KBM-7 (cell line): ENCODE measurements at places on chromosomes 12 and 14.
A peak's percentile ranks its signal among the peaks of the same experiment; 100 is the strongest.

DNA sequence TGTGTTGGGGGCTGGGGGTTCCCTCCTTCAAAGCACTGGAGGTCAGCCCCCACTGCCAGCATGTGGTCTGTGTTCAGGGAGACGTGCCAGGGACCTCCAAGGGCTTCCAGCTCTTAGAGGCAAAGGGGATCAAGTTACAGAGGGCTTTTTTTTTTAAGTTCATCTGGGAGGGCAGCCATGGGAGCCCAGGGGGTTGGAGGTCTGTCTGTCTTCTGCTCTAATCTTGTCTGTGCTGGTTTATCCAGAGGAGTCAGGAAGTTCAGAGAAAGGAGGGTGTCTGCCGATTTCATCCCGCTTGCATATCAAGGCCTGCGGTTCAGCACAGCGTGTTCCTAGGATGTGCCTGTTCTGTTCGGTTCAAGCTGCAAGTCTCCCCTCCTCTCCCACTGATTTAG, 72.2 kb downstream of the TMEM132C start:
- no peak for DNase-seq

GRCh38 chr14:95237958-95238340, 80.6 kb upstream of the DICER1 start:
- no peak for DNase-seq

DNA sequence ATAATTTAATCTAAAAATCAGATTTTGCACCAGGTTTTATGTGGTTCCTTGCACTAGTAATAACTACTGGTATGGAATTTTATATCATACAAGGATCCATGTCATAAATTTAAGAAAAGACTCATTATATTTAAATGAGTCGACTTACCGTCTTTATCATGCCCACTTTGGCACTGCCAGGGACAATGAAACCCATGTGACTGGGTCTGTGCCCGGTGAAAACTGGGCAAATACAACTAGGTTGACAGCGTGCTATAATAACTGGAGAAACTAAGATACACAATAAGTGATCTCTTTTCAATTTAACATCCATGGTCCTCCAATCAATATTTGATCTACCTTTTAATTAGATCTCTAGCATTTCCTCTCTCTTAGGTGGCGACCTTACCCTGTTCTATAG, 64.5 kb downstream of the ACADS start:
- DNase-seq: no peak

DNA sequence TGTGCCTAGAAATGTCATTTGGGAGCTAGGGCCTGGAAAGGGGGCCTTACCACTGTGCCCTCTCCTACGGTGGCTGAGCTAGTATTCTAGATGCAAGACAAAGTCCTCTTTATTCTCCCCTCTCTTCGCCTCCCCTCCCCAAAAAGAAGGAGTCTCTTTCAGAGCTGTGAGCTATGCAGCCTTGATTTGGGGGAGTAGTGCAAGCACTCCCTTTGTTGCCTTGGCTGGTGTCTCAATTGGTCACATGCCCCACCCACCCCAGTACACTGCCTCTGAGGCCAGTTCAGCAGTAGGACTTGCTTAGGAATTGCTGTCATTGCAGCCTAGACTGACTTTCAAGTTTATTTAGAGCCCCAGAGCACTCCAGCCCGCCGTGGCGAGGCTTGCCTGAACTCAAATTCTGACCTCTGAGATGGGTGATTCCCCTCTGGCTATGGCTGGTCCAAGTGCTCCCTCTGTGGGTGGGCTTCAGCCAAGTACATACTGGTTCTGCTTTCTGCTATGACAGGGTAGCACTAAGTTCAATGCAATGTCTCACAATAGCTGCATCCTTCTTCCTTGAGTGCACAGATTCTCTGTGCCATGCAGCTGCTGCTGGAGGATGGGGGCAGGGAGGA, 37.0 kb upstream of the FBXO33 start:
- DNase-seq: peak; percentile 49

- no peak for DNase-seq
These were observed 32.0 kb upstream of the NPAS3 start for GRCh38 chr14:32906672-32907071.

DNA sequence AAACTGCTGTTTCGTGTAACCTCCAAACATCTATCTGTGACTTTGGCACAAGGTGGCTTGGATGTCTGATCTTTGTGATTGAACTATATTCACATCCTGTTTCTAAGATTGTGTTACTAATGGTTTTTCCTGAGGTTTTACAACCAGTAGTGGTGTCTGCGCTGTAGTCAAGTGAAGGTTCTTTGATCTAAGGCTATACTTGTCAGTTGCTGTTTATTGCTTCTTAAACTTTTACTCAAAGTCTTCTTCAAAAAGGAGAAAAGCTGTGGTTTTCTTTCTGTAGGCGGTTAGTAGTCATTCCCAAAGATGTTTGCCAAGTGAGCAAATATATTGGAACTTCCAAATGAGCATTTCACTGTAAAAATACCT, 12.3 kb upstream of the CALM1 start:
- no peak for DNase-seq

GRCh38 chr12:110107369-110108281, 16.5 kb upstream of the IFT81 start:
- DNase-seq: no peak

DNA sequence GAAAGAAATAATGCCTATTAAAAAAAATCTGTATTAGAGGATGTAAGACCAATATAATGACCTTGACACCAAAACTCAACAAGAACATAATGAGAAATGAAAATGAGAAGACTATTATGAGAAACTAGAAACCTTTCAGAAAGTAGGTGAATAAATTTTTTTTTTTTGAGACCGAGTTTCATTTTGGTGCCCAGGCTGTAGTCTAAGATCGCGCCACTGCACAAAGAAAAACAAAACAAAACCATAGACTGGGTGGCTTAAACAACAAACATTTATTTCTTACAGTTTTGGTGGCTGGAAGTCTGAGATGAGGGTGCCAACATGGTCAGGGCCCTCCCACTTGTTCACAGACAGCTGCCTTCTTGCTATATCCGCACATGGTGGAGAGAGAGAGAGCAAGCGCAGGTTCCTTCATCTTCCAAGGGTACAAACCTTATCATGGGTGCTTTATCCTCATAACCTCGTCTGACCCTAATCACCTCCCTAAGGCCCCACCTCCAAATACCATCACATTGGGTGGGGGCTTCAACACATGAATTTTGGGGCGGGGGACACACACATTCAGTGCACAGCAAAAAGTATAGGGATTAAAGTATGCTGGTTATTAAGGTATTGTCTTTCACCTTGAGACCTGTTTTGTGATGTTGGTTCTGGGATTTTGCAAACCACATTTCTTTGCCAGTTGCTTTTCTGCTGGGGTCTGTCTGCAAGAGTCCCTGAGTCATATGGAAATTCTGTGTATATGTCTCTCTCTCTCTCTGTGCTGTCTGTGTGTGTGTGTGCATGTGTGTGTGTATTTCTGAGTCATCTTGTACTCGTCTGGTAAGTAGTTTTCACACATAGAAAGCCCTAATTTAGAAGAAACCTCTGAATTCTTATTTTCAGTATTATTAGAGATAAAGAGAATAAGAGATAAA, 26.2 kb downstream of the ZCRB1 start:
- no peak for DNase-seq

- no peak for DNase-seq
These were observed 37.3 kb upstream of the EML1 start for GRCh38 chr14:99755629-99756603.
